ENCODE measurements at places on chromosomes 4 and X. TPM values are rescaled to one million over a fixed set of nuclear protein-coding genes. Genes with fewer than 3 reads are reported as not detected.

GRCh38 chr4:141126769-141127168, 6.5 kb downstream of the RNF150 start:
- no peak for DNase-seq

SUPT20HL2 gene
- total RNA-seq, result not detected

GRCh38 chrX:106249706-106250379, 81.7 kb downstream of the PWWP3B start:
- DNase-seq, result no peak

DNA sequence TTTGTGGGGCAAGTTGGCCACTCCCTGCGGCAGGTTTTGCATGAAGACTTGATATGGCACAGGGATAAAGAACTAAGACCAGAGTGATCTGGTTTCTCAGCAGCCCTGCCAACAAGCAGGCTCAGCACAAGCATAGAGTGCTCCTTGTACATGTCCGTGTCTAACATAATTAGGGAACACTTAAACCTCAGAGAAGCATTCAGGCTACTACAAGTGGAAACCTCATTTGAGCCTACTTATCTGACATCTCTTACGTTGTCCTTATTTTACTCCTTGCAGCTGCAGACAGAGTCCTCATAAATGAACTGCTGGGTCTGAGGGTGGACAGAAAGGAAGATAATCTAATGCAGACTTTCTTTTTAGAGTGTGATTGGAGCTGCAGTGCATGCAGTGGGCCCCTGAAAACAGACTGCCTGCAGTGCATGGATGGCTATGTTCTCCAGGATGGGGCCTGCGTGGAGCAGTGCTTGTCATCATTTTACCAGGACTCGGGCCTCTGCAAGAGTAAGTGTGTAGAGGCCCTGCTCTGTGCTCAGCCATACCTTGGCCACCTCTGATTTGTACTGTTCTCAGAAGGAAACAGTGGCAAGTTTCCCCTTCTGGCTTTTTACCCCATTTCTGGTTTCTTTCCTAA, 179.1 kb upstream of the ANXA3 start:
- DNase-seq, result no peak

NAA11 gene
- not detected for total RNA-seq

- no peak for DNase-seq
Measured at GRCh38 chrX:10474510-10474909, 145.9 kb downstream of the MID1 start.

DNA sequence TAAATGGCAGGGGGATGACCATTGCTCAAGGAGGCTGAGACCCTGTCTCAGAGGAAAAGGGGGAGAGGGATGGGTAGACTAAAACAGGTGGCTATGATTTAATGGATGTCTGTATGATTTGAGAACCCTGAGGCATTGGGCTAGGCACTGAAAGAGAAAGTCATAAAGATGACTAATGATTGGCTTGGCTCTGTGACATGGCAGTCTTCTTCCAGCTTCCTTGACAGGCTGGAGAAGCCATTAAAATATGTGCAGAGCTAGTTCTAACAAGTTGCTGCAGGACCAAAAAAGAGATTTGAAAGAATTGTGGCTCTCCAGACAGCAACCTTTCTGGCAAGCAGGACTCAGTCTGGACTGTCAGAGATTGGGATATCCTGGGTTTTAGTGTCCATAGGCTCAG, 53.6 kb downstream of the AMER1 start:
- no peak for DNase-seq

PAGE1 gene
- total RNA-seq, result not detected

GRCh38 chr4:21806991-21807390, 141.6 kb downstream of the KCNIP4 start:
- DNase-seq, result no peak

DNA sequence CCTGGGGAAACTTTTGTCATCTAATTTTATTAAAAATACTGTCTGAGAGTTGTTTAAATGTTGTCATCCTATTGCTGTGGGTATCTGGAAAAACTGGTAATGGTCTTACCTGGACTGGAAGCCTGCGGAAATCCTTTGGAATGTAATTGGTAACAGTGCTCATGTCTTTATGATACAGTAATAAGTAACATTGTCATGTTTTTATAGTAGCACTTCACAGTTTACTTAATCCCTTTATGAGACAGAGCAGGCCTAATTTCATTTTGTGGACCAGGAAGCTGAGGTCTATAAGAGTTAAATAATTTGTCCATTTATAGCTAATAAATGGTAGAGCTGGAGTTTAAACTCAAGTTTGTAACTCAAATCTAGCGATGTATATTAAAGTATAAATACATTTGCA, 88.3 kb downstream of the TRAPPC11 start:
- no peak for DNase-seq

GRCh38 chr4:93317561-93317960, 511.0 kb upstream of the ATOH1 start:
- no peak for DNase-seq

SMIM31 gene
- total RNA-seq, result not detected

DNA sequence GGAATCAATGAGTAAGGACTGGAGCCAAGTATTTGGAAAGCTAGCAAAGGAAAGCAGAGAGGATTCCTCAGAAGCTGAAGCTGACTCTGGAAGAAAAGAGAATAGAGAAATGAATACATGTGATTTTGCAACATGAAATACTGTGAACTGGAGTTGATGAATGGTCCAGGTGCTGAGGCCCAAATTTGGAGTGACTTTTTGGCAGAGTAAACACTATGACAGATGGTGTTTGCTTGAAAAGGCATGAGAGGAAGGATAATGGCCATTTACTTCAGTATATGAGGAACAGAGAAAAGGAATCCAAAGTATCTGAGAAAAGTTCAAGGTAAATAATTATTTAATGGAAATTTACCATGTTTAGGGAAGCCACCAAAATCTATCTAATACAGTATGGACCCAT, 236.7 kb downstream of the SLITRK2 start:
- no peak for DNase-seq

GRCh38 chr4:77581724-77582123, 23.9 kb upstream of the CXCL13 start:
- no peak for DNase-seq

All from suprapubic skin (tissue), 4 donors.